Stimulated activated CD4-positive, alpha-beta T cell treated with anti-CD3 and anti-CD28 coated beads, Interleukin-15, amount 100 ng/mL, for 1 hour (primary cell): ENCODE measurements at places on chromosomes 3 and 15.

DNA sequence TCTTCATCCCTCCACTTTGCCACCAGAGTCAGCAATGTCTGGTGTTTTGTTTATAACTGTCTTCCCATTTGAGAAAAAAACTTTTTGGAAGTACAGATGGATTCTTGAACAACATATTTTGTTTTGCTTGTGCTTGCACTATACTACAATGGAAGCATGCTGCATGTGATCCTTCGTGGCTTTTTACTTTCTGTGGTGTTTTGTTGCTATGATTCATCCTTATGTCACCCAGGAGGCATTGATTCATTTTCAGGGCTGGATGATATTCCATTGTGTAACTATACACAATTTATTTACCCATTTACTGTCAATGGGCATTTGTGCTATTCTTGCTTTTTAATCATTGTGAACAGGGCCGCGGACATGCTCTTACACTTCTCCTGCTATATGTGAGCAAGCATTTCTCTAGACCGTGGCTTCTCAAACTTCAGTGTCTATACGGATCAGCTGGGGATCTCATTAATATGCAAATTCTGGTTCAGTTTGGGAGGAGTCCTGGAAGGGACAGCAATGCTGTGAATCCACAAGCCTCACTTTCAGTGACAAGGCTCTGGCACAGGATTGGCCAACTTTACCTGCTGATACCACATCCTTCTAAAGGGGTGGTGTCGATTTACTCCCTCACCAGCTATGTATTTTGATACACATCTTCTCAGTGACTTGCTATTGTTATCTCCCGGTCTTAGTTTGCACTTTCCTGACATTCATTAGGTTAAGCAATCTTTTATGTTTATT is 65.9 kb downstream of the POLR2M start:
- no peak for DNase-seq

GRCh38 chr3:69994919-69995318 is 4.6 kb upstream of the SAMMSON start:
- no peak for DNase-seq

DNA sequence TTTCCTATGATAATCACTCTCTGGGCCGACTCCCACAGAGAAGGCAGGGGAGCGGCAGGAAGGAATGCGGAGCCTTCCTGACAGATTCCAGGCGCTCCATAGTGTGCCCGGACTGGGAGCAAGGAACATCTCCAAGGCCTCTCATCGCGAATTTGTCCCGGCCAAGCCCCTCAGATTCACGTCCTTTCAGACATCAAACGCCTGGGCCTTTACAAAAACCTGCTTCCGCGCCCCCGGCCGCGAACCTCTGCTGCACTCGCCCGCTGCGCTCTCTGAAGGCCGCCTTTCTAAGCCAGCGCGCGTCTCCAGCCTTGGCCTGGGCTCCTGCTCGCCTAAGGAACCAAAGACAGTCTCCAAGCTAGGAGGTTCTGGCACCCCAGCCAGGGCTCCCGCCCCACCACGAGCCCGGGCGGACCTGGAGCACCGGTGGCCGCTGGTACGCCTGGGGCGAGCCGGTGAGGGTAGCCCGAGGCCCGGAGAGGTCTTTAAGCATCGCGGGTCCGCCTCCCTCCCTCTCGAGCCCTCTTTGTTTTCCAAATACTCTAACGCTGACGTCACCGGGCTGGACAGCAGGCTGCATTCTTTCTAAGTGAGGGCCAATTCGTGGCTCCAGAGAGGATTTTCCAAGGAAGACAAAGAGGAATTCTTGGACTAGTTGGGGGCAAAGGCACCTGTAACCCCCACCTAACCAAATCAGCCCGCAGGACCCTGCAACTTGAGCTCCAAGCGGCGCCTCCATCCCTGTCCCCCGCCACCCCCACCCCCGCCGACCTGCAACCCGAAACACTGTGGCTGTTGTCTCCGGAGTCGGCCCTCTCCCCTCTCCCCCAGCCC is 759 bp downstream of the AMOTL2 start:
- DNase-seq: no peak

- peak; percentile 42 for DNase-seq
These were observed 4.5 kb downstream of the HEMK1 start for GRCh38 chr3:50573566-50574443.

GRCh38 chr15:67685008-67685599 is 140.2 kb upstream of the SKOR1 start:
- no peak for DNase-seq

- no peak for DNase-seq
These were observed 60.8 kb downstream of the KAT2B start for GRCh38 chr3:20101041-20101440.

GRCh38 chr3:174538151-174538550 is 321.0 kb upstream of the NAALADL2 start:
- DNase-seq: no peak

- DNase-seq: no peak
These were observed 24.3 kb downstream of the ZDHHC19 start for GRCh38 chr3:196186651-196187573.

DNA sequence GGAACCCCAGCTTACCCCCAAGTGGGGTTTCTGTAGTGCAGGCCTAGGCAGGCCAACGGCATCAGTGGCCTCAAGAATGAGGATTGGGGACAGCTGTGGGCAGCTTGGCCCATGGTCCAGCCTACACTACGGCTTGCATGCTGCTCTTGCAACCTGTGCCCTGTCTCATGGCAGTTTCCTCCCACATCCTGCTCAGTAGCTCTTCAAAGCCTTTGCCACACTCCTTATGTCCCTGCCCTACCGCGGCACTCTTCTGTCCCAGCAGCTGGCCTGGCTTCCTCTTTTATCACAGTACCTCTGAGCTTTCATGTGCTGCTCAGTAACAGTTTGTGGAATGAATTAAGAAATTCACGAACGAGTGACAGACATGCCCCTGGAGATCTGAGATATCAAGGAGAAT is 431.0 kb downstream of the EPHB1 start:
- no peak for DNase-seq
